Activated T-cell treated with anti-CD3 and anti-CD28 coated beads, Interleukin-2, amount 50 U/mL, for 72 hours (primary cell): ENCODE measurements at places on chromosomes 5 and 9. TPM values are rescaled to one million over a fixed set of nuclear protein-coding genes. Genes with fewer than 3 reads are reported as not detected.

Gene SLC23A1
- total RNA-seq = 2.8 TPM

Gene PLEKHG4B
- not detected for total RNA-seq

Gene OCLN
- total RNA-seq = 2.8 TPM

Gene FOXD4L6
- 0.21 TPM for total RNA-seq

Gene SPAAR
- total RNA-seq = not detected

Gene MEIKIN
- not detected for total RNA-seq

Gene UBE2QL1
- total RNA-seq = 0.28 TPM

Gene BRINP1
- not detected for total RNA-seq

Gene TMEM252
- not detected for total RNA-seq

Gene LHX3
- total RNA-seq = 0.17 TPM

Gene IFNK
- not detected for total RNA-seq

Gene GDNF
- total RNA-seq = not detected

Gene UNC13B
- 0.91 TPM for total RNA-seq

Gene AK8
- 0.24 TPM for total RNA-seq

Gene HMCN2
- 0.17 TPM for total RNA-seq

Gene CCIN
- not detected for total RNA-seq

Gene OBP2B
- total RNA-seq = not detected

Gene RNF180
- not detected for total RNA-seq

Gene PCDHA1
- total RNA-seq = not detected

Gene FANCC
- 15.6 TPM for total RNA-seq

Gene RASGRF2
- total RNA-seq = 20.5 TPM
